ENCODE measurements at places on chromosomes 2 and 18.

GRCh38 chr2:58313926-58314325 is 72.8 kb upstream of the FANCL start:
- no peak for DNase-seq

- DNase-seq = no peak
Measured at GRCh38 chr18:62182220-62182619, 4.6 kb downstream of the PIGN start.

- DNase-seq = no peak
Measured at GRCh38 chr2:10267551-10268465, 34.9 kb upstream of the HPCAL1 start.

GRCh38 chr2:47675196-47675825 is 107.6 kb upstream of the MSH6 start:
- DNase-seq = no peak
